ENCODE measurements at places on chromosomes 11 and 22.

DNA sequence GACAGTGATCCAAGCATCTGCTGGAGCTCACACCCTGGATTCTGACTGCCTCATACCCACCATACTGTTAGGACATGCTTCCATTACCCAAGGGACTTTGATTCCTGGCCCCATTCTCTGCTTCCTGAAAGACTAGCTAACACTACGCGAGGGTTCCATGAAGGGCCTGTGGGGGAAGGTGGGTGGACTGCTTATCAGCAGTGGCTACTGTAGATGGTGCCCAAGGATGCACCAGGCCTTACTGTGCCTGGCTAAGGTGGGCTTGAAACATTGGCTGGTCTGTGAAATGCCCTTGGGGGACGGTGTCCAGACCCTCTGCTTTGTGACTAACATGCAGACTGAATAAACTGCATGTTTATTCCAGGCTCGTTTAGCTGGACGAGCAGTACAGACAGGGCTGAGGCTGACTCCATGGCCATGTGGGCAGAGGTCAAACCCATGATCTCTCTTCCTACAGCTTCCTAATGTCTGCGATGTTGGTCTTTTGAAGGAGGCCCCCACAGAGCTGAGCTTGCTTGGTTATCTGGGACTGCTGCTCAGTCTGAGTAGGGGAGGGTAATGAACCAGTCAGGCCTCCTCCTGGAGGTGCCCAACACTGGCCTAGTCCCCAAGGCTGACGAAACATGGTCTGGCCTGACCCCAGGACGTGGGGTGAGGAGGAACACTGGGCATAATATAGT lies 48.3 kb upstream of the PHOX2A start:
- DNase-seq: no peak

DNA sequence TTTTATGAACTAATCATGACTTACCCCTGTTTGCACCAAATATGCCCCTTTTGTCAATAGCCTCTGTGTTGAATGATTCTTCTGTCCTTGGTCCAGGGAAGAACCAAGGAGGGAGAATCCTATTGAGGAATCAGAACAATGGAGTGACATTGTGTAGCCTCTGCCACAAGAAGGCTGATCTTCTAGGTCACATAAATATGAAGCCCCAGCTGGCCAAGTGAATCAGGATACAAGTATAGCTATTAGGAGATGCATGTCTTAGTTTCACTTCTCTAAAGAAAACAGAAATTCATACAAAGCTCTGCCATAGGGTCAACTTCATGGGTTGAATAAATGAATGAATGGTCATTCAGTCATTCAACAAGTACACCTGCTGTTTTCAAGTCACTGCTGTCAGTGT lies 118.2 kb upstream of the BLID start:
- DNase-seq: no peak

DNA sequence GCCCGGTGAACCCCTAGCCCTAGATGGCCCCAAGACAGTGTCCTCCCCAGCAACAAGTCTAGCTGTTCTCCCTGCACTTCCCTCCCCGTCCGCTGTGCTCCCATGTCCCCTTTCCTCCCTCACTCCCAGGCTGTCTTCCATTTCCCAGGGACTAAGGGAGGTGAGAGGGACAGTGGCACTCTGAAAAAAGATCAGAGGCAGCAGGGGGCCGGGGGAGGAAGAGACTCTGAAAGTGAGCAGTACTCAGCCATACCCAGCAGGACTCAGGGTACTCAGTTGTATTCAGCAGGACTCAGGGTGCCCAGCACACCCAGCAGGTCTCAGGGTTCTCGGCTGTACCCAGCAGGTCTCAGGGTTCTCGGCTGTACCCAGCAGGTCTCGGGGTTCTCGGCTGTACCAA lies 48.4 kb upstream of the THY1 start:
- DNase-seq: no peak

DNA sequence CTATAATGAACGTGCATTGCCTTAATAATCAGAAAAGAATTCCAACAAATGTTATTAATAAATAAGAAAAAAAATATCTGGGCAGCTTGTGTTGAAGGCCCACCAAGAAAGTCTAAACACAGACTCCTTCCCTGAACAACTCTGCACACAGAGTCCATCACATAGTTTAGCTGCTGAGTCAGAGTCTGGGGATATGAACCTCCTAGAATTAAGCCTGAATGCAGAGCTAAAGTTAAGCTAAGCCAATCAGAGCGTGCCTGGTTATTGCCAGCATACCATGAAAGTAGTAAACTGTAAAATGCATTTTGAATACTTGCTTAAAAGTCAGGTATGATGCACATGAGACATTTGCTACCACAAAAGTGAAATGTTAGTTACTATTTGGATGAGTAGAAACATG lies 25.6 kb upstream of the TENM4 start:
- DNase-seq: no peak

- no peak for DNase-seq
These were observed 129.0 kb upstream of the PARVA start for GRCh38 chr11:12248330-12248729.

DNA sequence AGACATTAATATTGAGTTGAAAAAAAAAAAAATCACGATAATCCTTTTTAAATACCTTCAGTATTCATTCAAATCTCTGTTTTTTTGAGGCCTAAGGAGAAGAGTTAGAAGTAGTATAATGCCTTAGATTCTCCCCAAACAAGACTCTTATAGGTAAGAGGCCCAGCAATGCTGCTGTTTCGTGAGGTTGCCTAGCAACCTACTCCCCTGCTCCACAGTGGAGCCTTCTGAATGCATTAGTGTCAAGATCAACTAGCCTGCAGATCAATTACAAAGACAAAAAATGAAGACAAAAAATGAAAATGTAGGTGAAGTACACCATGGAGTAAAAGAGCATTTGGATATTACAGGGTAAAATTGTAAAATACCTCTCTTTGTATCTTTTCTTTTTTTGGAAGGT lies 229.8 kb upstream of the LUZP2 start:
- DNase-seq: no peak

- DNase-seq: no peak
These were observed 125.6 kb downstream of the BCR start for GRCh38 chr22:23305922-23306374.

DNA sequence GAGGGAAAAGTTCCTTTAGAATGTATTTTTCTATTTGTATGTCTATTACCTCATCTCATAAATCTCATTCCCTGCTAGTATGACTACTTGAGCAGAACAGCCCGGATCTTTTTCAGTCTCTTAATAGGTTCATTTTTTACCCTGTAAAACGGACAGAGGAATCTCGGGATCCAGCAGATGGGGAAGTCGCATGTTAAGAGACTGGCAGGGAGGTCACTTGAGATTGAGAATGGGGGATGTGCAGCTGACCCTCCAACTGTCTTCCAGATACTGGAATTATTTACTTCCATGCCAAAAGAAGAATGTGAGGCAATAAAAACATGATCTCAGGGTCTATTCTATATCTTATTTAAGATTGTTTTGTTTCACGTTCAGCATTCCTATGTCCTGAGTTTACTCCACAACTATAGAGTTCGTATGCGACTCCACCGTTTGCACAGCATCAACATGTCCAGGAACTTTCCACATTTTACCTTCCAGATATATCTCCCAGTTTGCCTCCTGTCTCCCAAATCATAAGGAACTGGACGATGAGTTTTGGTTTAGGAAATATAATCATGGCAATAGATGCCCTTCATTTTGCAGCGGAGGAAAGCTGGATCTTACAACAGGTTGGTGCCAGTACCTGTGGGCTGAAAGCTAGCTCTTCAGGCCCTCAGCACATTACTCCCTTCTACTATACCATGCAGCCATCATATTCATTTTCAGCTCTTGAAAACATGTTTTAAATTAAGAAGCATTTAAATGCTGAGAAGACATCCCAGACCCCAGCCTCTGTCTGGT lies 181.5 kb downstream of the MAML2 start:
- no peak for DNase-seq

DNA sequence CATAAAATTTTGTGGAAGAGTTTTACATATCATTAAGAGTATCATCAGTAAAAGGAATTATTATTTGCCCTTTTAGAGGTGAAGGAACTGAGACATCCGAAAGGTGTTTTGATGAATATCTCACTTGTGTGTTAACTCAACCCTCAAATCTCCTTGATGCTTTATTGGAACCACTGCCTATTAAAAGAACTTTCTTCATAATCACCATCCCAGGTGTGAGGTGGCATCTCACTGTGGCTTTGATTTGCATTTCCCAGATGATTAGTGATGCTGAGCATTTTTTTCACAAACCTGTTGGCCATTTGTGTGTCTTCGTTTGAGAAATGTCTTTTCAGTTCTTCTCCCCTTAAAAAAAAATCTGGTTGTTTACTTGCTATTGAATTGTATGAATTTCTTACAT lies 134.0 kb upstream of the SYN3 start:
- DNase-seq: no peak

DNA sequence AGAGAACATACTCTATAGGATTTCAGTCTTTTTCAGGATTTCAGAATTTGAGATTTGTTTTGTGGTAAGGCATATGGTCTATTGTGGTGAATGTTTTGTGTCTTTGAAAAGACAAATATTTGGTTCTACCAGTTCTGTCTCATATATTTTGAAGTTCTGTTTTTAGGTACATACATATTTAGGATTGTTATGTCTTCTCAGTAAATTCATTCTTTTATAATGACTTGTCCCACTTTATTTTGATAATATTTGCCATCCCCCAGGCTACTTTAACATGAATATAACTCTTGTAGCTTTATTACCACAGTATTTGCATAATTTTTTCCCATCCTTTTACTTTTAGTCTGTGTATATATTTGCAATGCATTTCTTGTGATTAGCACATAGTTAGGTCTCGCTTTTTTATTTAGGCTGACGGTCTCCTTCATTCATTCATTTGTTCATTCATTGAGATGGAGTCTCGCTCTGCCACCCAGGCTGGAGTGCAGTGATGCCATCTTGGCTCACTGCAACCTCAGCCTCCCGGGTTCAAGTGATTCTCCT lies 32.1 kb downstream of the MTMR3 start:
- no peak for DNase-seq

DNA sequence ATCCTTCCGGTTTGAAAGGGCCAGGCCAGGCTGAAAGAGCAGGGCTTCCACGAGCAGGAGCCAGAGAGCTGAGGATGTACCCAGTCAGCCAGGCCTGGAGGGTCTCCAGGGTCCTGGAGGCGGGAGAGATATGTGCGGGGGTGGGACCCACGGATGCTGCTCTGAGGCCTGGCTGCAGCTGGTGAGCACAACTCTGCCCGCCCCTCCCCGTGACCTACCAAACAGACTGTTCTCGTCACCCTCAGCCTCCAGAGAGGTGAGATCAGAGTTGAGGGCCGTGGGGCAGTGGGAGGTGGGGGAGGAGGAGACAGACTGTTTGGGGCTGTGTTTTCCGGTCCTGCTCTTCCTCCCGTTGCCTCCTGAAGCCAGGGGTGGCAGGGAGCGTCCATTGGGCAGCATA lies 42.2 kb downstream of the TRIOBP start:
- DNase-seq: no peak

DNA sequence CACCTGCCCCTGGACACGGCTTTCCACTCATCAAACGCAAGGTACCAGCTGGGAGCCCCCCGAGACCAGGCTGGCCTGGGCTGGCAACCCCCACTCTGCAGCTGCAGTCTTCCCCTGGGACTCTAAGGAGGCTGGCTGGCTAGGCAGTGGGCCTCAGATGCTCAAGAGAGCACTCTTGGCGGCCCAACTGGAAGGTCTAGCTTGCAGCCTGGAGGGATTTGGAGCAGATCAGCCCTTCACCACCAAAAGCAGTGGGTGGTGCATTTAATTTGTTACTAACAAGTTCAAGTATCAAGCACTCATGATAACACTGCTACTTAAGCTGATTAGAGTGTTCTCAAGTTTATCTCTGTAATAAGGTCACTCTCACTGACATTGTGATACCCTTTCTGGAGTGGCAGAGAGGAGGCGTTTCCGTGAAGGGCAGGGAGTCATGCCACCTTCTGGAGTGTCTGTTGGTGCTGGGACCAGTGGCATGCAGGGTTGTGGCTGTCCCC lies 21.5 kb downstream of the C22orf23 start:
- DNase-seq: no peak

- no peak for DNase-seq
These were observed 1139.5 kb downstream of the TBC1D22A start for GRCh38 chr22:47901911-47902310.

DNA sequence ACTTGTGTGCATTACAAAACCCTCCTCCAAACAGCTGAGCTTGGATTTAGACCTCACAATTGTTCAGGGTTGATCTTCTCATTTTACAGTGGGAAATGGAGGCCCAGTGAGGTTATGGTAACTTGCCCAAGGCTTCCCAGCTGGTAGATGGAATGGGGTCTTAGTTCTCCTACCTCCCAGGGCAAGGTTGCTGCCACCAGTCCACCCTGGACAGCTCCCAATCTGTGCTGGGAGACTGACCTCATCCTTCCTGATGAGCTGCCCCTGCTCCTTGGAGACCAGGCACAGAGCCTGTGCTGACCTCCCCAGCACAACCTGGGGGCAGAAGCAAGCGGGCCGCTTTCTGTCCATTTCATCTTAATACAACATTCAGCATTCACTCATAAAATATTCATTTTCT lies 190.7 kb downstream of the ST3GAL4 start:
- no peak for DNase-seq

GRCh38 chr11:46345881-46346484 lies 1.3 kb upstream of the DGKZ start:
- DNase-seq: no peak

- DNase-seq: no peak
These were observed 190.2 kb downstream of the BUD13 start for GRCh38 chr11:116582571-116582970.

DNA sequence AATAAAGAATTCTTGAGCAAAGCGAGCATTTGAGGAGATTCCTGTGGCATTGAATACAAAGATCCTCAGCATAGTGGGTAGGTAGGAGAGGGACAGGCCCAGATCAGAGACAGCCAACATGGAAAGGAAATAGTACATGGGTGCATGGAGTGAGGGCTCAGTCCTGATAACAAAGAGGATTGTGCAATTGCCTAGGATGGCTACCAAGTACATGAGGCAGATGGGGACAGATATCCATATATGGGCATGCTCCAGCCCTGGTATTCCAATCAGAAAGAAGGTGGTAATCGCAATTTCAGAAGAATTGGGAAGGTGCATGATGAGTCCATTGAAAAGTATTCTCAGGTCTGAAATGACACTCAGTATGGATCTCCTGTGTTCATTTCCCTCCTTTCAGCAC lies 8.6 kb downstream of the OR51T1 start:
- no peak for DNase-seq

GRCh38 chr11:125797641-125798040 lies 9.7 kb downstream of the PATE3 start:
- no peak for DNase-seq

- no peak for DNase-seq
These were observed 9.1 kb downstream of the DRD4 start for GRCh38 chr11:646214-646613.

DNA sequence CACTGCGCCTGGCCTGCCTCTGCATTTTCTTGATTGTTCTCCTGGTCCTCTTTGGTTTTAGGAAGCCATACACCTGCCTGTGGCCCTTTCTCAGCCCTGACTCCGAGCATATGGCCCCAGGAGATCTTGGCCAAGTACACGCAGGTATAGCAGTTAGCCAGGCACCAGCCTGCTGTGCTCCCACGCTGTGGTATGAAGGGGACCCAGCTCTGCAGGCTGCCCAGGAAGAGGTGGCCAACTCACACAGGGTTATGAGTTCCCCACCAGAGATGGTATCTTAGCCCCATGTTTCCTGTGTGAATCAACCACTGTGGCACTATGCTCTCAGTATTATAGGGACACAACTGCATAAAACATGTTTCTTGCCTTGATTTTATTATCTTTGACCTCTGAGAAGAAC lies 31.1 kb downstream of the SGSM3 start:
- DNase-seq: peak; percentile 41

GRCh38 chr22:31082606-31083376 lies 1.7 kb downstream of the SMTN start:
- peak; percentile 49 for DNase-seq
